ENCODE measurements at places on chromosomes 13 and 19.

DNA sequence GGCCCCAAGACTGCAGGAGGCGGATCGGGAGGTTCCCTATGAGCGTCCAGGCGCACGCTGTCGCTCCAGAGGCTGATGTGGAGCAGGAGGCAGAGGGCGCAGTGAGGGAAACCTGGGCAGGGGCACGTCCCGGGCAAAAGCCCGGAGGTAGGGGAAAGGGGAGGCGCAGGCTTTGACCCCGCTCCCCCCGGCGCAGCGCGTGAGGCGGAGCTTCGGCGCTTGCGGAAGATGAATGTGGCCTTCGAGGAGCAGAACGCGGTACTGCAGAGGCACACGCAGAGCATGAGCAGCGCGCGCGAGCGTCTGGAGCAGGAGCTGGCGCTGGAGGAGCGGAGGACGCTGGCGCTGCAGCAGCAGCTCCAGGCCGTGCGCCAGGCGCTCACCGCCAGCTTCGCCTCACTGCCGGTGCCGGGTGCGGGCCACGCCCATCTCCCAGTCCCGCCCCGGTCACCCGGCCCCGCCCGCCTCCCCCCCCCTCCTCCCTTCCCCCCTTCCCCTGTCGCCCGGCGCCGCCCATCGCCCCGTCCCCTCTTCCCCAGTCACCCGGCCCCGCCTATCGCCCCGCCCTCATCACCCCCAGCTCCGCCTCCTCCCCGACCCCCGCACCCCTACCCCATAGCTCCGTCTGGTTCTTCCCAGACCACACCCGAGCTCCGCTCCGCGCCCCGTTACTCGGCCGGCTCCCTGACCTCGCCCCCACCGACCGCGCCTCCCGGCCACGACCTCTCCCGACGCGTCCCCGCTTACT, 4.1 kb downstream of the HMG20B start:
- no peak for DNase-seq

GRCh38 chr13:49615836-49616675, 12.3 kb upstream of the ARL11 start:
- no peak for DNase-seq

DNA sequence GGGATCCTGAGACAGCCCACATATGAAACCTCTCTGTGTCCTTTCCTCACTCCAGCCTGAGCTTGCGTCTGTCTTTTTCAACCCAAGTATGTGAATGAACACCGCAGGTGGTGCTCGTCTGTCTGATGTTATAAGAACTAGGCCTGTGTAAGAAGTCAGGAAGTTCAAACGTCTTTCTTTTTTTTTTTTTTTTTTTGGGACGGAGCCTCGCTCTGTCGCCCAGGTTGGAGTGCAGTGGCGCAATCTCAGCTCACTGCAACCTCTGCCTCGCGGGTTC, 92.3 kb downstream of the ANKRD10 start:
- no peak for DNase-seq

- DNase-seq, result no peak
These were observed 12.9 kb downstream of the CCDC70 start for GRCh38 chr13:51874651-51875050.

GRCh38 chr19:6213696-6214641, 65.8 kb downstream of the MLLT1 start:
- DNase-seq, result peak; percentile 18

- no peak for DNase-seq
These were observed 11.7 kb upstream of the SULT2A1 start for GRCh38 chr19:47897861-47898260.

- no peak for DNase-seq
These were observed 258.8 kb upstream of the SPRY2 start for GRCh38 chr13:80599765-80600164.

GRCh38 chr13:47991859-47992258, 9.2 kb downstream of the SUCLA2 start:
- no peak for DNase-seq

DNA sequence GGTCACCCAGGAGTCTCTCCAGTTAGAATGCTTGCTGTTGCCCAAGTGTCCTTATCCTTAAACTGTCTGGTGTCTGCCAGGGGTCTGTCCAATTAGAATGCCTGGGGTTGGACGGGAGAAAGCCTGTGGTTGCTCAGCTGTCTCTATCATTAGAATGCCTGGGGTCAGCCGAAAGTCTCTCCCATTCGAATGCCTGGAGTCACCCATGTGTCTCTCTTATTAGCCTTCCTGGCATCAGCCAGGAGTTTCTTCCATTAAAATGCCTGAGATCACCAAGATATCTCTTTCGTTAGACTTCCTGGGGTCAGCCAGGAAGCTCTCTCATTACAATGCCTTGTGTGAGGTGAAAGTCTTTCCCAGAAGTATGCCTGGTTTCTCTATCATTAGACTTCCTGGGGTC, 1521.0 kb downstream of the UQCRFS1 start:
- DNase-seq, result no peak

- DNase-seq, result no peak
These were observed 148.6 kb upstream of the SOX21 start for GRCh38 chr13:94860981-94861407.

GRCh38 chr19:43524922-43525835, 1.8 kb downstream of the ETHE1 start:
- DNase-seq, result no peak

DNA sequence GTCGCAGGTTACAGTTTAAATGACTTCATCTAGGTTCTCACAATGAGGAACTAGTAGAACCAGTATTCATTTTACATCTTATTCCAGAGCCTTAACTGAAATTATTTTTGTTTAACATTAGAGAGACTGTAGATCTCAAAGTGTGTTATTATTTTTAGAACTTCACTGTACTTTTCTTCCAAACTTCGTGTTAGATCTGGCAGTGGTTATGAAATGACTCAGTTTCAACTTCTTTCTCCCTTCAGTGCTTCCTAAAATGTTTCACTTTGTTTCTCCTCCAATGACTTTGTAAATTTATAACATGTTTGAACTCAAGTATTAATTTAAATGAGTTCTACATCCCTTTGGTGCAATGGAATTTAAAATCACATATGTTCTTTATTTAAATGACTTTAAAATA, 139.3 kb downstream of the PCDH9 start:
- no peak for DNase-seq

- DNase-seq, result no peak
These were observed 533.6 kb downstream of the MYO16 start for GRCh38 chr13:109163037-109163379.

- no peak for DNase-seq
These were observed 72.4 kb upstream of the TSC22D1 start for GRCh38 chr13:44648392-44649103.

DNA sequence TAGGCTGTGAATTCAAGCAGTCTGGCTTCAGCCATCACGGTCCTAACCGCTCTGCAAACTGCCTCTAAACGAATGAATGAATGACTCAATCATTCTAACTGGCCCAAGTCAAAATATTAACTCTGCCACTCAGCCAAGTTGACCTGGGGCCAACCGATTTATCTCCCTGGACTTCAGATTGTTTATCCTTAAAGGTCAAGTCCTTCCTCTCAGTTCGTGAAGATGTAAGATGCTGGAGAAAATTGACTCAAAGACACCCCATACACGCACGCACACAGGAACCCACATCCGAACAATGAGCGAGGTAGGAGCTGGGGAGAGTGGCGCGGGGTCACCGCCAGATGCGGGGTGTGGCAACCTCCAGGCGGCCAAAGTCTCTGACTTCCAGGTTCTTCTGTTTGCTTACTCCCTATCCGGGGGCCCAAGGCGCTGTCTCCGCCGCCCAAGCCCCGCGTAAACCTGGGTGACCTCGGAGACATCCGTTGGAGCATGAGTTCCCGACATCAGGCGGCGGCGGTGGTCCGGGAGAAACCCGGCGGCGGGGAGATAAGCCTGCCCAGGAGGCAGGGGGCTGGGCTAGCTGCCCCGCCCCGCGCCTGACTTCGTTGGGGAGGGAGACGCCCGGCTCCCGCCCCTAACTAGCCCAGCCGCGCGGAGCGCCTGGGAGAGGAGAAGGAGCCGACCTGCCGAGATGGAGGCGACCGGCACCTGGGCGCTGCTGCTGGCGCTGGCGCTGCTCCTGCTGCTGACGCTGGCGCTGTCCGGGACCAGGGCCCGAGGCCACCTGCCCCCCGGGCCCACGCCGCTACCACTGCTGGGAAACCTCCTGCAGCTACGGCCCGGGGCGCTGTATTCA, at the start of gene CYP2S1:
Gene CYP2S1 (plus strand): TSS at position 646 of the 856 bp plus-strand sequence. CDS start 46 bp downstream, at position 692.
- DNase-seq, result no peak

- no peak for DNase-seq
These were observed 3.8 kb upstream of the KCNRG start for GRCh38 chr13:50011461-50011860.

DNA sequence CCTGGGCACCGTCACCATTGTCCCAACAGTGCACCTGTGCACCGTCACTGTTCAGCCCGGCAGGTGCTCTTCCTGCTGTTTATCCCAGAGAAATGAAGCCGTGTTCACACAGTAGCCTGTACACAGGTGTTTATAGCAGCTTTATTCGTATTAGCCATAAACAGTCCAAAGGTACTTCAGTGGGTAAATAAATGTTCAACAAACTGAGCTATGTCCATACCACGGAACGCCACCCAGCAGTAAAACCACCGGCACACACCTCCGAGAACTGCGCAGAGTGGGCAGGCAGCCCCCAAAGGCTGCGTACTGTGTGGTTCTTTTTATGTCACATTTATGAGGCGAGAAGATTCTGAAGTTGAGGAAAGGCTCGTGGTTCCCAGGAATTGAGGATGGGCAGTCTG, 44.9 kb upstream of the DCUN1D2 start:
- DNase-seq, result no peak

GRCh38 chr13:74090397-74090796, 43.8 kb downstream of the KLF12 start:
- DNase-seq, result no peak

DNA sequence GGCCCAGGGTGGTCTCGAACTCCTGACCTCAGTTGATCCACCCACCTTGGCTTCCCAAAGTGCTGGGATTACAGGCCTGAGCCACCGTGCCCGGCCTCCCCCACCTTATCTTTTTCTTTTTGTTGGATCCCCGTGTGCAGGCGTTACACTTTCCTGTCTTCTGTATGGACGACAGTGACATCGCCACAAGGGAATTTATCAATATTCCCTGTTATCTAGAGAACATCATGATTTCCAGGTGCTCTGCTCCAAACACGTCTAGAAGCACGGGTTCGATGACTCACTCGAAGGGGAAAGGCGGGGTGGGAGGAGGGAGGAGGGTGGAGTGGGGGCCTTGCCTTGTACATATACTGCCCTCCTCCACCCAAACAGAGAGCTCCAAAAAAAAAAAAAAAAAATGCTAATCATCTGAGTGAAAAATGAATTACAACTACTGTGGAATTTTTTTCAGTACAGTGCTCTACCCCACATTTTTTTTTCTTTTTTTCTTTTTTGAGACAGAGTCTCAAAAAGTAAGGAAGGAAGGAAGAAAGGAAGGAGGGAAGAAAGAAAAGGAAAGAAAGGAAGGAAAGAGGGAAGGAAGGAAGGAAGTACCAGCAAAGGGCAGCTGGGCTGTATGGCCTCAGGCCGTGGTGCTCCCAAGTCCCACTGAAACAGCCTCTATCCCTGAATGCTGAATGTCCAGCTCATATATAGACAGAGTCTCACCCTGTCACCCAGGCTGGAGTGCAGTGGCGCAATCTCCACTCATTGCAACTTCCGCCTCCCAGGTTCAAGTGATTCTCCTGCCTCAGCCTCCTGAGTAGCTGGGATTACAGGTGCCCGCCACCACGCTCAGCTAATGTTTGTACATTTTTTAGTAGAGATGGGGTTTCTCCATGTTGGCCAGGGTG, 36.8 kb downstream of the INSR start:
- DNase-seq, result no peak

DNA sequence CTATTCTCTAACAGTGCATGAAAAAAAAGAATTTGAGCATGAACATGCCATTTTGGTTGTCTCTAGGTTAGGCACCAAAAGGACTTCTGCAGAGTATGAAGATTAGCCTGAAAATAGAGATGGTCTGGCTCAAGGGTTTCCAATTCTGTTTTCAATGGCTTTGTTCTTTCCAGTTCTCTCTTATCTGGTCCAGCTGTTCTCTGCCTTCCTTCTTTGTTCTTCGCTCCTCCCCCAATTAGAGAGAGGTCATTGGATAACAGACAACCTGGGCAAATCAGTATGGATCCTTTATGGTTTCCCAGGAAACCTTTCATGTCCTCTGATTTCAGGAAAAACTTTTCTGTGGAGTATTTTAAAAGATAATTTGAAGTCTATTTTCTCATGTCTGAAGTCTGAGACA, 623.4 kb downstream of the PCDH17 start:
- DNase-seq, result no peak

DNA sequence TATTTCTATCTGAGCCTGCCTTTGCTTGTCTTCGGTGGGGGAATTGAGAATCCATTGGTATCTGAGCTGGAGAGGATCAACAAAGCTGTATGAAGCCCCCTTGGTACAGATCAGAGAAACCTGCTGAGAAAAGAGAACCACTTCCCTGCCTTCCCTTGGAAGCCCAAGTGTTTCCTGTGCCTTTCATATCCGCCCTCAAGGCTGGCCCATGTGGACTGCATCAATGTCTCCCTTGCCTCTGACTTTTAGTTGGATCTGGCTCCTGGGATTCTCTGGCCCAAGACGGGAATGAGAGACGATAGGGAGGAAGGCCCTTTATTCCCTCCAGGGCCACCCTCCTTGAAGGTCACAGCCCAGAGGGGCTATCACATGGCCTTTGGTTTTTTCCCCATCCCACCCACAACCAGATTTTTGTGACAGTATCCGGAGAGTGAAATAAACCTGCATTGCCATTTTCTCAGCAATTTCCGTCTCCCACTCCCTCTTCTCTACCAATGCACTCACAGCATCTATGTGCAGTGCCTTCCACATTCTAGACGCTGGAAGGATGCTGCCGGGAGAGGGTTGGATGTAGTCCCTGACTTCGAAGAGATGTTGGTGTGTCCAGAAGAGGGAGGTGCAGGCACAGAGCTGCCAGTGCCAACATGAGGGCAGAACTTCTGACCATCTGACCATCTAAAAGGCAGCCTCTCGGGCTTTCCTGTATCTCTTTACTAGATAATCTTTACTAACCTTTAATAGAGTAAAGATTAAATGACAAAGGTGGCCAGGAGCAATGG, 63.8 kb downstream of the KCTD15 start:
- DNase-seq, result no peak

GRCh38 chr19:54266133-54266532, 9.1 kb upstream of the LILRB5 start:
- no peak for DNase-seq

- DNase-seq, result no peak
These were observed 9.7 kb downstream of the MKNK2 start for GRCh38 chr19:2041433-2041682.

- DNase-seq, result no peak
These were observed 636 bp upstream of the ZNF579 start for GRCh38 chr19:55581145-55581822.

- no peak for DNase-seq
These were observed 462.2 kb upstream of the SLC10A2 start for GRCh38 chr13:103528437-103528836.

Measured in GM12891 (cell line).